Activated naive CD8-positive, alpha-beta T cell treated with anti-CD3 and anti-CD28 coated beads, Interleukin-2, amount 10 ng/mL, durations not matched to agents 7 days and 5 days (primary cell): ENCODE measurements at places on chromosomes 5 and 9. TPM values are rescaled to one million over a fixed set of nuclear protein-coding genes. Genes with fewer than 3 reads are reported as not detected.

DNA sequence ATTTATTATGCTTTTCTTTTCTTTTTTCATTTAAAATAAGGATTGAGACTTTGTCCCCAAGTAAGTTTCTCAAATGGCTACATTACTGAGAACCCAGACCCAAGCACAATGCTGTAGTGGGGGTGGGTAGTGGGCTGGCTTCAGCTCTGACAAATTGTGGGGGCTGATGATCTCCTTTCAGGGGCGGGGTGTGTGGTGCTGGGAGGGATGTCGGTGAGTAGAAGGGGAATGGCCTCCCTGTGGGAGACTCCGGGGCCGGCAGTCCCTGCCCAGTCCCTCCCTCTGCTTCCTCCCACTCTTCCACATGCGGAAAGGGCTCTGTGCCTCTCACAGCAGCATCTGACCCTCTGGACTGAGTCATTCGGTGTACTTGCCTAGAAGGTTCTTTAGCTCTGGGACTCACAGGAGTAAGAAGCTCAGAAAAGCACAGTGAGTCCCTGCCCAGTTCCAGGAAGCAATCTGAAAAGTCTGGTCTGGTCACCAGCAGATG is 14.3 kb downstream of the CD180 start:
- DNase-seq: peak; percentile 41
- peaks cover 57% of the 10 kb centered on the region for H3K4me1 ChIP-seq
- H3K27me3 ChIP-seq: no peaks in the 10 kb centered on the region
- peak overlapping the region; percentile 52 for H3K4me3 ChIP-seq
- peak overlapping the region; percentile 80 for H3K27ac ChIP-seq
- H3K36me3 ChIP-seq: peaks cover 34% of the 10 kb centered on the region

Gene STKLD1
- total RNA-seq: 0.17 TPM

DNA sequence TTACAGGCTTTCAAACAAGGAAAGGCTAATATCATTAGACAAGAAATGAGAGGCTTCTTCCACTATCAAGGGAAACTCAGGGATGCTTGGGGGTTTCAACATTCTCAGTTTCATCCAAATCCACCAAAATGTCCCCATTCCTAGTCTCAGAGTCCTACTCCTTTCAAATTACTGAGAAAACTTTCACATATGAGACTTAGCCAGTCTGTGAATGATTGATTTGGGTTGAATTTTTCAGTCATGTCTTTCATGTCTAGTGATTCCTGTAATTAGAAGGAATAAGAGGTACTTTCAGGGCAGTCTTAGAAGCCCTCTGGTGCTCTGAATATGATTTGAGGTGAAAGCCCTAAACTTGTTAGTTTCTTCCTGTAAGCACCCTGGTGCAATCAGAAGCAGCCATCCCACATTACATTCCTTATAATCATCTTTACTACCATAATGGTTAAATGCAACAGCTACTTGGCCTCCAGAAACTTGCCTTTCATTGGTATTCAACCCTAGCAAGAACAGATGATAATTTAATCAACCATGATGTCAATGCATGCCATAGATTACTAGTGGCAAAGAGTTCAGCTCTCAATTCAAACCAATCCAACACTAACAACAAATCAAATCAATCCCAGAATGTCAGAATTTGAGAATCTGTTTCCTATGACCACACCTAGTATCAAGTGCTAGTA is 50.7 kb upstream of the RIC1 start:
- H3K4me1 ChIP-seq: peaks cover 8% of the 10 kb centered on the region
- no peaks in the 10 kb centered on the region for H3K27me3 ChIP-seq
- H3K27ac ChIP-seq: no peak overlapping the region
- no peak for DNase-seq

GRCh38 chr5:6722015-6722414 is 8.8 kb downstream of the TENT4A start:
- H3K36me3 ChIP-seq: peaks cover 15% of the 10 kb centered on the region
- peaks cover 63% of the 10 kb centered on the region for H3K4me1 ChIP-seq
- H3K27ac ChIP-seq: peak overlapping the region; percentile 80
- no peak for DNase-seq
- H3K27me3 ChIP-seq: no peaks in the 10 kb centered on the region

Gene CPLANE1
- total RNA-seq: 10.3 TPM

GRCh38 chr9:129649726-129650679 is 8.1 kb upstream of the ASB6 start:
- no peak for DNase-seq
- peaks cover 7% of the 10 kb centered on the region for H3K27me3 ChIP-seq
- no peak overlapping the region for H3K4me3 ChIP-seq

Gene PCDHGA6
- total RNA-seq: 0.28 TPM

Gene SPINK7
- not detected for total RNA-seq

GRCh38 chr9:122261469-122261881 is 3.2 kb downstream of the RBM18 start:
- H3K27me3 ChIP-seq: no peaks in the 10 kb centered on the region
- no peak overlapping the region for H3K4me3 ChIP-seq
- H3K27ac ChIP-seq: no peak overlapping the region
- peaks cover 7% of the 10 kb centered on the region for H3K36me3 ChIP-seq
- no peak for DNase-seq
- H3K4me1 ChIP-seq: peaks cover 26% of the 10 kb centered on the region

Gene OMD
- not detected for total RNA-seq

Gene PCDHGA7
- total RNA-seq: 0.28 TPM
